ENCODE measurements at places on chromosomes 12 and 14.
A peak's percentile ranks its signal among the peaks of the same experiment; 100 is the strongest.

DNA sequence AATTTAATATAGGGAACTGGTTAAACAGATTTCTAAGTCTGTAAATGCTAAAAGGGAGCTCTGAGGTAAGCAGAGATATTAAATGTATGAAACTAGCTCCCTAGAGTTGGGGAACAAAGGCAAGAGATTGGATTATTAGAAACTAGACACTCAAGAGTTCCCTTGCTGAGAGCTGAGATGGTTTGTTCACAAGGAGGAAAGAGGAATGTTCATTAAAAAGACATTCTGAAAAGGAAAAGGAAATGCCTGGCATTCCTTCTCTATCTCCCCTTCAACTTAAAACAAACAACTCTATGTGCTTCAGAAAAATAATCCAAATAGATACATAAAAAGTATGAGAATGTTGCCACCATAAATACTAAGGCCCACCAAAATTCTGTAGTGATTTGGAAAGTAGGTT is 73.7 kb downstream of the GALNT4 start:
- no peak for DNase-seq

- DNase-seq: no peak
Measured at GRCh38 chr12:52949413-52950331, 754 bp downstream of the KRT18 start.

DNA sequence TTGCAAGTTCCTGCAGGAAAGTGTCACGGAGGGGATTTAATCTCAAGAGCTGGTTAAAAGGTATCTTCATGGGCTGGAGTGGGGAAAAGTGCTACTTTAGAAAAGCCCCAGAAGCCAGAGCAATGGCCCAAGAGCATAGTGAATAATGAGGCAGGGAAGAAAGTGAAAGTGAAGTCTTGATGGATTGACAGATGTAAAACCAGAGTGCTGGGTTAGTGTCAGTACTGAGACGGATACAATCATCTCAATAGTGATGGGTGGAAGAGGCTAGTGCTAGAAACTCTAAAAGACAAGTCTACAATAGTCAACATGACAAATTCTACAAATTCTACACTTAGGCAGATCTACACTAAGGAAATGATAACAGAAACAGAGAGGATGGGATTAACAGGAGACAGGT is 68.1 kb downstream of the CIT start:
- no peak for DNase-seq

GRCh38 chr12:4303750-4304149 is 17.3 kb upstream of the TIGAR start:
- no peak for DNase-seq

DNA sequence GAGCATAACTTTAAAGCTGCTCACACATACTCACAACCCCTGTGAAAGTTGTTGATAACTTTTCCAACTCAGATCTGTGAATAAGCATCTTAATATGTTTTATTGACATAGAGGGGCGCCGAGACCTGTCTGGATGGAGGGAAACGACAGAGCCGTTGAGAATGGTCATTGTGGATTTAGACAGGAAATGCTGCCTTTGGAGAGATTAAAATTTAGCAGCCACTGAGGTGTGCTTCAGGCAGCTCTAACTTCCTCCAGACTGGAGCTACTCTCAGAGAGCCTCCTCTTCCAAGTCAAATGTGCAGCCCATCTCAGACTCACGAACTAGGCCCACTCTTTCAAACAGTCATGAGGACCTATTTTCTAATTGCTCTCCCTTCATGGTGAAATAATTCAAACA is 90.9 kb downstream of the RIMBP2 start:
- DNase-seq: no peak

DNA sequence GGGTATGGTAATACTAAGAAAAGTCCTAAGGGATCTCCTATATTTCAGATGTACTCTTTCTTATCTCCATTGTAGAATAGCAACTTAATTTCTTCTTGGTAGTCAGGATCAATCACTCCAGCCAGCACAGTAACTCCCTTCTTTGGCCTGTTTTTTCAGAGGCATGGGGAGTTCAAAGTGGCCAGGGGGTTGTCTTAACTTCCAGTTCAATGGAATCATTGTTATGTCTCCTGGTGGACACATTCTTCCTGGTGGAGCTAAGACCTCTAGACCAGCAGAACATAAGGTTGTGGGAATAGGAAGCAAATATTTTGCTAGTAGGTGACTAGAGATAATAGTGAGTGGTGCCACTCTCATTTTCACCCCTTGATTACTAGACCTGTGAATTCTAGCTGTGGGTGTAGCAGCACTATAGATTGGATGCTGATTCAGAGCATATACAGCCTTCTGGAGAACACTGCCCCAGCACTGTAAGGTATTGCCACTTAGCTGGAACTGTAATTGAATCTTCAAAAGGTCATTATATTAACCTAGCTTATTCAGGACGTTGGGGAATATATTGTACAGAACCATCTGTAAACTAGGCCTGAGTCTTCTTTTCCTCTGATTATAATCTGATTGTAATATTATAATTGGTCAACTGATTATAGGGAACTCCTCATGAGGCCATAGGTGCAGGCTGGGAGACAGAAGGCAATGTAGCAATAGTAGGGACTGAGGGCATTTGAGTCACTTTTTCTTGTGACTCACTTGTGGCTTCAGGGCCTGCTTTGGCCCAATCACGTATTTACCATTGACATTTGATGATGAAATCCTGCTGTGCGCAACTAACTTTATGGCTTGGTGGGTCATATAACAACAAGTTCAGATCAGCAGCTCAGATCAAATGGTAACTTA is 60.2 kb upstream of the ATP2B1 start:
- DNase-seq: peak; percentile 38

DNA sequence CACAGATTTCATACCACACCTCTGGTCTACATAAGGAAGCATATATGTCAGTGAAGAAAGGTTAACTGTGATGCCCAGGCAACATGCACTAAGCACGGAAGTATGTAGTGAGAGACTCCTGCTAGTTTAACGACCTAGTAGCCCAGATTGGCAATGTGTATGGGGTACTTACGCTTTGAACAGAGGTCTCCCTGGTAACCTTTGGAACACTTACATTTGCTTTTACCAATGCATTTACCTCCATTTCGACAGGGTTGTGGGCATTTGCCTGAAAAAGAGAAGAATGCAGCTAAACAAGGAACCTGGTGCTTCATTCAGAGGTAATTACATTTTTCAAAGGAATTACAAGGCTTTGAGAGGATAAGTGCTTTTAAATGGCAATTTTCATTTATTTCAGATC is 65.2 kb downstream of the WIF1 start:
- DNase-seq: no peak

- DNase-seq: peak; percentile 7
Measured at GRCh38 chr12:25320123-25321006, 69.6 kb upstream of the KRAS start.

GRCh38 chr14:100674897-100675619 is 51.6 kb upstream of the DLK1 start:
- DNase-seq: no peak

GRCh38 chr12:127515941-127516340 is 751.0 kb upstream of the TMEM132C start:
- no peak for DNase-seq

- DNase-seq: no peak
Measured at GRCh38 chr14:57834001-57834598, 31.8 kb downstream of the SLC35F4 start.

DNA sequence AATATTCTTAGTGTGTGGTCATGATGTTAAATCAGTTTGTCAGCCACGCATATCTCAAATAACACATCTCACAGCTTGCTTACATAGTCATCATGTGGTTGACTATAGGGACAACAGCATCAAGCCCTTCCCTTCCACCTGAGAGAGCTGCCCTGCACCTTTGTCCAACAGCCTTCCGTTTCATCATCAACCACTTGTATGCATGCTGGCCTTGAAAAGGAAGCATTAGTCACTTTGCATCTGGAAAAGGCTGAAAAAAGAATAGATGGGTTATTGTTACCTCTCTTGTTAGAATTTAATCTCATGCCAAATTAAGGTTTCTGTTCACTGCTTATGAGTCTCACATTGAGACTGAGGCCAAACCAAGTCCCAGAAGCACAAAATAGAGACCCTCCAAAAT is 1586.5 kb upstream of the SEL1L start:
- no peak for DNase-seq

DNA sequence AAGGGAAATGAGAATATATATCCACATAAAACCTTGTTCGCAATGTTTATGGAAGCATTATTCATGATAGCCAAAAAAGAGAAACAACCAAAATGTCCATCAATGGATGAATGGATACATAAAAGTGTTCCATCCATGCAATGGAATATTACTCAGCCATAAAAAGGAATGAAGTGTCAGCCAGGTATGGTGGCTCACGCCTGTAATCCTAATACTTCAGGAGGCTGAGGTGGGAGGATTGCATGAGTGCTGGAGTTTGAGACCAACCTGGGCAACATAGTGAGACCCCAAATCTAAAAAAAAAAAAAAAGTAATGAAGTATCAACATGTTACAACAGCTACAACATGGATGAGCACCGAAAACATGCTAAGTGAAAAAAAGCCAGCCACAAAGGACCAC is 23.6 kb upstream of the C12orf76 start:
- DNase-seq: no peak

DNA sequence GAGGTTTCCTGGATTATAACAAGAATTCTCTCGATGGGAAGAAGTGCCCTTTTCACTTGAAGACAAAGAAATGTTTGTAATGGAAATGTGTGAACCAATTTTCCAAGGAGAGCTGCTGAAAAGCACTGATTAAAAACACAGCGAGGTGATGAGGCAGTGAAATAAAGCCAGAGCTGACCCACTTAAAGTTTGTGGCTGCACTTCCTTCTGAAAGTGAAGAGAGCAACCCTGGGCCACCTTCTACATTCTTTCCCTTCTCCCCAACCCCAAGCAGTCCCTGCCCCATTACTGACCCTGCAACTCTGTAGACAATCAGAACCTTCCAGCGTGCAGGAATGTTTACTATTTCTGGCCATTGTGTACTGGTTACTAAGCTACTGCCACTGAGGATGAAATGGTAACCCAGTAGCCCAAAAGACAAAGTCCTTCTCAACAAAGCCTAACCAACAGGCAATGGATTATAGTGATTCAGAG is 173.9 kb downstream of the TTC7B start:
- no peak for DNase-seq

- DNase-seq: no peak
Measured at GRCh38 chr12:34108405-34108803, 86.1 kb downstream of the ALG10 start.

DNA sequence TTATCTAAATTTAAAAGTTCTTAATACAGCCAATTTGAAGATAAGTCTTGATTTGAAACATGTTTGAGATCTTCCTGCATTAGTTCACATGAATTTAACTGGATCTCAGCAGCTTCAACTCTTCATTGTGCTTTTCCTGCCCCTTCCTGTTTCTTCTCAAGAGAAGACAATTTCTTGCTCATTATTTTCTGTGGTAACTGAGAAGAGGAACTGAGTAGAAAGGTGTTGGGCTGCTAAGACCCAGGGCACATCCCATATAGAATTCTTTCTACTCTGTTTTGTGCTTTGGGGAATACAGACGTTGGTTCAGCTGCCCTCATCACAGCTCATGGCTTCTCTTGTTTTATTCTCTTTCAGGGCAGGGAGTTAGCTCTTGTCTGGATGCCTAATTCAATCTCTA is 110.2 kb downstream of the SNAPC1 start:
- DNase-seq: no peak

Data from T-helper 1 cell (primary cell).